ENCODE measurements at places on chromosomes 5 and 9.

DNA sequence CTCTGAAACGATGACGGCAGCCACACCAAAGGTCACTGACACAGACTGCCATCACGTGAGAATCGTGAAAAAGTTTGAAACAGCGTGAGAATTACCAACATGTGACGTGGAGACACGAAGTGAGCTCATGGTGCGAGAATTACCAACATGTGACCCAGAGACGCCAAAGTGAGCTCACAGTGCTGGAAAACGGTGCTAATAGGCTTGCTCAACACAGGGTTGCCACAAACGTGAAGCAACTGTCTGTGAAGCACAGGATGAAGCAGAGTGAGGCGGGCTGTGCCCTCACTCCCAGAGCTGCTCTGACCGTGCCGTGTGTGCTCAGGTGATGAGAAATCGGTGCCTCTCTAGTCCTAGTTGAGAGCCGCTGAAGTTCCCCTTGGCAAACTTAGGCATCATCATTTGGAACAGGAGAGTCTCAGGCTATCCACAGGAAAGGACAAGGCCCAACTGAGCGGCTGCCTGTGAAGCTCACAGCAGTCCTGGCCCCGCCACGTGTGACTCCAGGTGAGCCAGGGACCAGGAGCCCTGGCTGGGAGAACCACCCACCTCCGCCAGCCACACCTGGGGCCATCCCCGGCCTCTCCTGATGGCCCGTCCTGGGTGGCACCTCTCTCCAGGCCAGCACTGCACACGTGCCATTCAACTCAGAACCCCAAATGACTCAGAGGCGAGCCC lies 29.8 kb upstream of the SLC6A3 start:
- no peak for DNase-seq

- no peak for DNase-seq
Measured at GRCh38 chr5:129204525-129204924, 110.0 kb downstream of the ISOC1 start.

DNA sequence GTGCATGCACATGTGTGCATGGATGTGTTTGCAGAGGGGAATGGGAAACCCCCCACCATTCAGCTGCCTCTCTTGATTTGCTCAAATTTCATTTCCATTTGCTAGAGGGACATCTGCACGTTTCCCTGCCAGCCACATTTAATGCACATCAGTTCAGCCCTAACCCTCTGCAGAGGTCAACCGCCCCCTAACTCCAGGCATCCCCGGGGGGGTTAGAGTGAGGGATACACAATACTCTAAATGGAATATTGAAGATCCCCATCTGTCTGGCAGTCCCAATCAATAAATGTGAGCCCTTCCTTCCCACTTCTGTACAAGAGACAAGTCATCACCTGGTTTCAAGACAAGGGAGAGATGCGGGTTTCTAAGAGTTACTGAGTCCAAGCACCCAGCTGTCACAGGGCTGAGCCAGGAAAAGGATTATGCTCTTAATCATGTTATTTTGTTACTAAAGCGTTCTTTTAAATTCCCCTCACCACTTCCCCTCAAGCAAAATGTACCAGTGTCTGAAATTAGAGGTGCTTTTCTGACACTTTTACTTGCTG lies 134.1 kb downstream of the SEMA6A start:
- DNase-seq = no peak

- DNase-seq = no peak
Measured at GRCh38 chr5:14724633-14725032, 60.1 kb downstream of the OTULIN start.

GRCh38 chr9:105390871-105391270 lies 57.0 kb upstream of the FSD1L start:
- no peak for DNase-seq

GRCh38 chr9:92620845-92621244 lies 49.1 kb downstream of the IPPK start:
- no peak for DNase-seq

DNA sequence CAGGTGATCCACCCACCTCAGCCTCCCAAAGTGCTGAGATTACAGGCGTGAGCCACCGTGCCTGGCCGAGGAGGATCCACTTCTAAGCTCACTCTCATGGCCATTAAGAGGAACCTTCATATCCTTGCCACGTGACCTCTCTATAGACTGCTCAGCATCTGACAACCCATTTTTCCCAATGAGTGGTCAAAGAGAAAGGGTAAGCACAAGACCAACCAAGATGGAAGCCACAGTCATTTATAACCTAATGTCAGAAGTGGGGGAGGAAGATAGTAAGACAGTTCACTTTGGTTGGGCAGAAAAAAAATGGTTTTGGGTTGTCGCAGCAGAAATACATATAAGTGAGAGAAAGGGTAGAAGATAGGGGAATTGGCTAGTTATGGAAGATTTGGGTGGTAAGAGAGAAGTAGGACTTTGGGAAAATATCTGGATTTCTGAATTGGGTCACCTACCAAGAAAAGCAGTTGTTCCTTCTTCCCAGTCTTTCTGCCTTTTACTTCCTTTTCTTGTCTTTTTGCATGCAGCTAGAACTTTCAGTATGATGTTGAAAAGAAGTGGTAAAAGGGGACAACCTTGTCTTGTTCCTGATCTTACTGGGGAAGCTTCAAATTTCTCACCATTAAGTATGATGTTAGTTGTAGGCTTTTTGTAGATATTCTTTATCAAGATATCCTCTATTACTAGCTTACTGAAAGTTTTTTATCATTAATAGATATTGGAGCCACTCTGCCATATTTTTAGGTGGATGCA lies 15.6 kb downstream of the SNX2 start:
- no peak for DNase-seq

DNA sequence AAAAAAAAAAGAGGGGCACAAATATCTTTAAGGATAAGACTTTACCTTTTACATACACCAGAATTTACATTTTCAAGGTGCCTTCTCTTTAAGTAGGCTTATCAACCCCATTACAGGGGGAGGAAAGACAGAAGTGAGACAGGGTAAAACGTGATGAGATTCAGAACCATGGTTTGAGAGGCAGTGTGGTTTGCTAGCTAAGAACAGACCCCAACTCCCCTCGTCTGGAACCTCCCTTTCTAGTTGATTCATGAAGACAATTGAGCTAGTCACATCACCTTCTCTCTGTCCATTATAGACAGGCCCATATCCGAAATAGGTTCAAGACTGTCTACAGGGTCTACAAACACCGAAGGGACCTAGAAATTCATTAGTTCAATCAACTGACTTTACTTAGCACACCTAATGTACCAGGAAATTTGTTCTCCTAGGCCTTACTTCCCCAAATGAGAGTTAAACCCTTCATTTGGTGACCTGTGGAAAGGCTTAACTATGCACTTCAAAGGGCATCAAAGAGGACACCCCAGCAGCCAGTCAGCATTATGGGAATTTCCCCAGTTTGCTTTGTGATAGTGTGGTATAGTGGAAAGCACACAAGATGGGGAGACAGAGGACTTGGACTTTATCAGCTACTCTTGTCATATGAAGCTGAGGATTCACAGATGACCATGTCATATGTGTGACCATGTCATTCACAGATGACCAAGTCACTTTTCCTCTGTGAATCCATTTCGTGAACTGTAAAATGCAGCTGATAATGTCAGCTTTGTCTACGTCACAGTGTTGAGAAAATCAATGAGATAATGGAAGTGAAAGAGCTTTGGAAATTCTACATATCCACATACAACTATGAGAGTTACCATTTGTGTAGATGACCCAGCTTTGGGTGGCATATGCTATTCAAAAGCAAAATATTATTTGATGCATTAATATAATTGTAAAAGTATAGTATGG lies 40.2 kb upstream of the CYFIP2 start:
- DNase-seq = no peak

- DNase-seq = no peak
Measured at GRCh38 chr5:132012371-132013005, 1.0 kb upstream of the ACSL6 start.

DNA sequence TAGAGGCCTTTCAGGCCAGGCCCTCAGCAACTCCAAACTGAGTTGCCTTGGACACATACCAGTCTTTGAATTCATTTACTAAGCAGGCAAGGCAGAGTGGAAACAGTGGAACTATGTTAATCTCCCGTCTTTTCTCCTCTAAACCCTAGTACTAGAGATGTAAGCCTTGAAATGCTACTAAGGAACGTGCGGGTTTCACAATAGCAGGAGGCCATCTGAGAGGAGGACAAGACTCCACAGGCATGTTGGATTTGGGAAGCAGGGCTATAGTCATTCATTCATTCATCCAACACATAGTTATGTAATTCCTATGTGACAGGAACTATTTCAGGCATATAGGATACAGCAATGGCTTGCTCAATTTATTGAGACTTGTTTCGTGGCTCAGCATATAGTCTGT lies 3.3 kb upstream of the OCLN start:
- no peak for DNase-seq

DNA sequence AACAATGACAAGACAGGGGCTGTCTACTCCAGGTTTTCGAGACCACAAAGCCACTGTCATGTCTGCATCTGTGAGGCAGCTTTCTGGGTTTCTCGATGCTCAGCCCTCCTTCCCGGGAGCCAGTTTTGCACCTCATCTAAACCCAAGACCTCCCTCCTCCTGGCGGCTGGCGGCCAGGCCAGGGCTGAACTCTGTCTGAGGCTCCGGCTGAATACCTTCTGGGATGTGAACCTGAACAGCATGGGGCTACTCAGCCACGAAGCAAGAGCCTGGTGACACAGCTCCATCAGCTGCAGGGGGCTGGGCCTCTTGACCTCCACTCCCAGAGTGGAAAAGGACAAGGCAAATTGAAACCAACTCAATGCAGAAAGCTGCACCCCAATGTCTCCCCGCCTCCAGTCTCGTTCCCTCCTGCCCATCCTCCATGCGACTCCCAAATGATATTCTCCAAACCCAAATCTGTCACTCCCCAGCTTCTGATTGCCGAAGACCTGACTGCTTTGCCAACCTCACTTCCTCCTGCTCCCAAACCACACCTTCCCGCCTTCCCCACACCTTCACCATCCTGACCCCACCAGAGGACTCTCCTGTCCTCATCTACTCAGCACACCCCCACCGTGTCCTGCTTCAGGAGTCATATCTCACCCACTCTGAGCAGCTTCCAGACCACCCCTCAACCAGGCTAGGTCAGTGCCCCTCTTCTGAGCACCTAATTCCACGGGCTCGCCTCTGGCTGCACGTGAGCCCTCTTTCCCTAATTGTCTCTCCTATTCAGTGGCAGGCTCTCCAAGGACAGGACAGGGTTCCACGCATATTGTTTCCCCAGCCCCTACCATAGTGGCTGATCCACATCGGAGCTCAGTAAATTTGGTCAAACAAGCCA lies 4.5 kb downstream of the ANKS6 start:
- no peak for DNase-seq

GRCh38 chr5:141261238-141261546 lies 16.0 kb downstream of the PCDHB15 start:
- DNase-seq = no peak

DNA sequence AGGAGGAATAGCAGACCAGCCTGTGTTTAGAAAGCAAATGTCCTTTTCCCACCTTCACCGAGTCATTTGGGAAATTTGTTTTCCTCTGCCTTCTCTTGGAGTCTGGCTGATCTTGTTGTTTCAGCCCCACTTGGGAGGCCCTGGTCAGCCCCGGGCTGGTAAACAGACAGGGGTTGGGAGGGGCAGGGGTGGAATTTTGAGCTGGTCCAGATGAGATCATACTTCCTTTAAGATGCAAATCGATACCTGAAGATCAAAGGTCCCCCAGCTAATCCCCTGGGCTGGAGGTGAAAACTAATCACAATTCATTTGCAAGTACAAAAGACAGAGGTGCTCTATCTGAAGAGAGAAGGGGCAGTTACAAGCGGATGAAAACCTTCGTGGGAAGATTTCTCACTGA lies 118.4 kb downstream of the PAPPA start:
- DNase-seq = no peak

DNA sequence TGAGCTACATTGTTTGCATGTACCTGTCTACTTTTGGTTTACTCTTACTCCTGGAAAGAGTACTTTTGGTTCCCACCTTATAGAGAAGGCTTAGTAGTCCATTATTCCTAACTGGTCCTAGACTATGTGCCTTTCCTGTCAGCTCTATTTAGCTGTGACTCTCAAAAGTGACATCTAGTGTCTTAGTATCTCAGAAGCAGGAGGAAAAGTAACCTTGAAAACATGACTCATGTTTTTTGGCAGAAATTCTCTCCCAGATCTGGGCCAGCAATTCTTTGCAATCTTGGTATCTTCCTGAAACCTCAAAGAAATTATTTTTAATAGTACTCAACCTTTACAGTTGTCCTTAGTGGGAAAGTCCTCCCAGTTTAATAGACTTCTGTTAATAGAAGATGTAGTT lies 691.7 kb upstream of the SEMA6A start:
- DNase-seq = no peak

DNA sequence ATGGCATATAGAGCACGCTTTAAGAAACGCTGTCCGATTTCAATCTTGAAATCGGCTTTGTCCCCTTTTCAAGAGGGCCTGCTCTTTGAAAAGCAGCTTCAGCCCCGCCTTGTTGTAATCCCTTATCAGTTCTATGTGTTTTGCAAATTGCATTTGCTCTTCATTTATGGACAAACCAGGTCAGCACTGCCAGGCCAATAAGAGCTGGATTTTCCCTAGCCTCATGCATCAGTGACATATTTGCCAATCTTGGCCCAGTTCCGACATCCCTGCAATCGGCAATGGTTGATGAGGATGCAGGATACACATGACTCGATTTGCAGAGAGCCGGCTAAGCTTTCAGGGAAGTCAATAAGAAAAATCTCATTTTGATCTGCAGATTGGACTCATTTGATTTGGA lies 529.1 kb upstream of the CLINT1 start:
- DNase-seq = no peak

- DNase-seq = no peak
Measured at GRCh38 chr5:107916731-107917725, 246.3 kb upstream of the EFNA5 start.

GRCh38 chr5:43635374-43635773 lies 32.4 kb downstream of the NNT start:
- DNase-seq = no peak

DNA sequence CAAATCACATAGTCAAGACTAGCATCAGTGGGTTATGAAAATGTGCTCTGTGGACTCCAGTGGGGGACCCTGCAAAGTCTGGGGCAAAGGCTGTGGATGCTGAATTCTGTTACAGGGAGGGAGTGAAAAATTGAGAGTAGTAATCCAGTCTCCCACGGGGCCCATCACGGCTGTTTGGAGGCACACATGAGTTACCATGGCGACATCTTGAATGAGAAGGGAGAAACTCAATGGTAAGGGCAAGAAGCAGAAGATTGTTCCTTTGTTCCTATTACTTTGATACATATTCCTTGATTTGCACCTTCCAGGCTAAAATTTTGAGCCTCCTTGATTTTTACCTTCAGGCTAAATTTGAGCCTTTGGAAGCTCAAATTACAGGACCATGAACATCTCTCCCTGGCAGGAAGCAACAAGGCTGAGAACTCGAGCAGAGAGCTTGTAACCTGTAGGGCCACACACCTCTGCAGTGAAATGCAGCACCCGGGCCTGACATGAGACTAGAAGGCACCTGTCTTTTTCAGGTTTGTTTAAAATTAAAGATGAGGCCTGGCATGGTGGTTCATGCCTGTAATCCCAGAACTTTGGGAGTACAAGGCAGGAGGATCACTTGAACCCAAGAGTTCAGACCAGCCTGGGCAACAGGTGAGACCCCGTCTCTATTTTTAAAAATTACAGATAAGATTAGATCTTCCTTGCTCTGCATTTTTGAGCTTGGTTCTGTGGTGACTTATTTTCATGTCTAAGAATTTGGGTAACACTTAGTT lies 31.0 kb upstream of the ZFR start:
- no peak for DNase-seq

GRCh38 chr5:9604416-9604815 lies 25.7 kb downstream of the TAS2R1 start:
- DNase-seq = no peak

GRCh38 chr9:12811935-12812334 lies 37.1 kb downstream of the LURAP1L start:
- no peak for DNase-seq

All from activated CD8-positive, alpha-beta memory T cell treated with anti-CD3 and anti-CD28 coated beads for 4 hours (primary cell).